NCI-H1105 (cell line): ENCODE measurements at places on chromosomes 3 and 15.
A peak's percentile ranks its signal among the peaks of the same experiment; 100 is the strongest.

GRCh38 chr3:5294356-5294755 lies 106.8 kb downstream of the EDEM1 start:
- no peak for DNase-seq

DNA sequence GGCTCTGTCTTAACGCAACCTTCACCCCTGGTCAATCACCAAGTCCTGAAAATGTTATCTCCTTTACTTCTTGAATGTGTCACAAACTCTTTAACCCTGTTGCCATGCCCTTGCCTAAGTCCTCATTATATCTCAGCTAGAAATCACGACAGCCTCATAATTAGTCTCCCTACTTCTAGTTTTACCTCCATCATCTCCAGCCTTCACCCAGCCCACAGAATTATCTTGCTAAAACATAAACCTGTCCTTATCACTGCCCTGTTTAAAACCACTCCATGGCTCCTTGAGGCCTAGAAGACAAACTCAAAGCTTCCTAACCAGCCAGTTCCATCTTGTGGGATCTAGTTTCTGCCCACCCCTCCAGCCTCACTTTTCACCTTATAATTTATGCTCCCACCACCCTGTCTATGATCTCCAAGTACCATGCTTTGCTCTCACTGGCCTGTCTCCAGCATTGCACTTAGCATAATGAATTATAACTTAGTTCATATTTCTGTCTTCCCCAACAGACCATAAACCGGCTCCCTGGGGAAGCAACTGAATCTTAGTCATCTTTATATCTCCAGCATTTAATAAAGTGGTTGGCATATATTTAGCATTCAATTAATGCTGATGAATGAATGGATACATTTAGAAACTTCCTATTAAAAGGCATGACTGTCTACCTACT lies 39.2 kb downstream of the GPR176 start:
- DNase-seq: no peak

- DNase-seq: no peak
Measured at GRCh38 chr3:171213178-171213577, 186.7 kb upstream of the SLC2A2 start.

DNA sequence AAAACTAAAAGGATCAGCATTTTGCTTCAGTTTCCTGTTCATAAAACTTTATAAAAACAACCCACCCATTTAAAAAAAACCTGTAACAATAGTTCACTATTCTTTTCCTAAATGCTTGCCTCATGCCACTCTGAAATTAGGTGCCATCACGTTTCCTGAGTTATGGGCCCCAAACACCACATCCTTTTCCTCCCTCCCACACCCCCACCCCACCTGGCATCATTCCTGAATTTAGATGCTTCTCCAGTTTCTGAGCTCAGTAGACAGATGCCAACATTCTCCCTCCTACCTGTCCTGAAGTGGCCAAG lies 11.9 kb upstream of the ARHGEF3 start:
- no peak for DNase-seq

GRCh38 chr15:71333839-71334238 lies 218.6 kb downstream of the THSD4 start:
- DNase-seq: no peak

GRCh38 chr3:69747511-69748258 lies 8.4 kb downstream of the MITF start:
- no peak for DNase-seq

- no peak for DNase-seq
Measured at GRCh38 chr15:39826975-39827374, 44.3 kb upstream of the FSIP1 start.

DNA sequence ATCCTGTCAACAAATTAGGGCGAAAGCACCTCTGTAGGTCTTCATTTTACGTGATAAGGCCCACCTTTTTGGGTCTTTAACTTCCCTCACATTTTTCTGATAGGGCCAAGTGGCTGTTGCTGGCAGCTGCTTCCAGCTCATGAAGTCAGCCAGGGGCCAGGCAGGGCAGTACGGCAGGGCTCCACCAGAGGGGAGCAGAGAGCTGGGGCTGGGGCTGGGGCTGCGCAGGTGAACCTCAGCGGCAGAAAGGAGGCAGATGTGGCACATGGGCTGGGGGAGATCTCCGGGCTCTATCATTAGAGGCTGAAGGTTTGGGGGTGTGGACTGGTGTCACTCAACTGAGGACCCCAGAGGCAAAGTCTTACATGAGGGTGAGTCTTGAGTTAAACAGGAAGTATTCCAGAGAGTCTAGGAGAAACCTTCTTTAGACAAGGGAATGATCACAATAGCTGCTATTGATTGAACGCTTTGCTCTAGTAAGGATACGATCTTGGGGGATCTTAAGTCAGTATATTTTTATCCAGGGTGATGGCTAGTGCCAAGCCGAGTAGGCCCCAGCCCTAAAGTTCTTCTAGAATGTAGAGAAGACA lies 62.8 kb upstream of the MEX3B start:
- no peak for DNase-seq

DNA sequence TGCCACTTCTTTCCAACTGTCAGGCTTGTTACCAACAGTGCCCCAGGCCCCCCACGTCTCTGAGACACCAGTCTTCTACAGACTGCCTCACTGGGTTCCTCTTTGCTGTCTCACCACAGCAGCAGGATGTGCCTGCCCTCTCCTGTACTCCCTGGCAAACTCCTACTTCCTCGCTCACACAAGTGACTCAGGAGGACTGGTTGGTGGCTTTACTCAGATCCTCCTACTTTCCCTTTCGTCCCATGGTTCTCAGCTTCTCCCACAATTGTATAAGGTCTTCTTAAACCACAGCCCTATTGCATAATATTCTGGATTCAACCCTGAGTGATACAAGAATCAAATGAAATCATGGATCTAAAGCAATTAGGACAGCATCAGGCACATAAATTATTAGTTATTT lies 246.6 kb upstream of the PROK2 start:
- no peak for DNase-seq

GRCh38 chr15:34241376-34242330 lies 16.8 kb downstream of the EMC4 start:
- DNase-seq: no peak

- DNase-seq: no peak
Measured at GRCh38 chr3:4551051-4551711, 58.0 kb downstream of the ITPR1 start.

GRCh38 chr3:9912294-9912935 lies 4.5 kb upstream of the IL17RC start:
- DNase-seq: no peak

DNA sequence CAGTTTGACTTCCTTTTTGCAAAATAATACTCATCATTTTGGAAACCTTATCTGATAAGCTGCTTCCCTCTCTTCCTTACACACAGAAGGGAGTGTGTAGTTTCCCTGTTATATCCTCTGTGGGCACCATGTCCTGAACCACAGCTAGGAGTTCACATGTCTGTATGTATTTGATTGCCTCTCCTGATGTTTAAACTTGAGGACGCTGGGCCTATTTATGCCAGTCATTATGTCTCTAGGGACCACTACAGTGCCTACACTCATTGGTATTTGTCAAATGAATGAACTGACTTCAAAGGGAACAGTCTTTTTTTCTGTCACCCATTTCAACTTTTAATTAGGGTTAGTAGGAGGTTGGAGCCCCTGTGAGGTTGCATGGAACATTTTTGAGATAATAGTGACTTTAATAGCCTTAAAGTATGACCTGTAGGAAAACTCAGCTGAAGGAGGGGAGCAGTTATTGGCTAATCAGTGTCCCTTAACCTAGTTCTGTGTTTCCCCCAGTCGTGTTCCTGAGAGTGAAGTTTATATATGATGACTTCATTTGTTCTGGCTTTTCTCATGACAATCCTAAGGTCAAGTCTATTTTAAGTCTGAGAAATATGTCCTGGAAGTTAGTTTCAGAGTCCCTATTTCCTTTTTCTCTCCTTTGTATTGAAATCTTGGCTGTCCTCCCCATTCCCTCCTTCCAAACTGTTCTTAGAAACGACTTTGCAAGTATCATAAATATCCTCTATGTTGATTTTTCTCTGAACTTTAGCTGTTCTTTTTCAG lies 28.9 kb downstream of the PDE8A start:
- DNase-seq: peak; percentile 0

DNA sequence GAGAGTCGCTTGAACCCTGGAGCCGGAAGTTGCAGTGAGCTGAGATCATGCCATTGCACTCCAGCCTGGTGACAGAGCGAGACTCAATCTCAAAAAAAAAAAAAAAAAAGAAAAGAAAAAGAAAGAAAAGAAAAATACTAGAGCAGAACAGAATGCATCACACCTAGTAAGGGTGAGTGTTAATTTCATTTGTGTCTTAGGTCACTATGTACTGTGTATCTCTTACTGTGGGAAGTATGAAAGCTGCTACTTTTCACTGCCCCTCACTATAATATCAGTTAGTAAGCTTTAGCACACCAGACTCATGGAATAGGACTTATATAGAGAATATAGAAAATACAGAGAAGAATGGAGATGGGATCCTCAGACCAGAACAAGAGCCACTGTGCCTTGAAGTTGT lies 45.9 kb upstream of the RASA2 start:
- DNase-seq: no peak

DNA sequence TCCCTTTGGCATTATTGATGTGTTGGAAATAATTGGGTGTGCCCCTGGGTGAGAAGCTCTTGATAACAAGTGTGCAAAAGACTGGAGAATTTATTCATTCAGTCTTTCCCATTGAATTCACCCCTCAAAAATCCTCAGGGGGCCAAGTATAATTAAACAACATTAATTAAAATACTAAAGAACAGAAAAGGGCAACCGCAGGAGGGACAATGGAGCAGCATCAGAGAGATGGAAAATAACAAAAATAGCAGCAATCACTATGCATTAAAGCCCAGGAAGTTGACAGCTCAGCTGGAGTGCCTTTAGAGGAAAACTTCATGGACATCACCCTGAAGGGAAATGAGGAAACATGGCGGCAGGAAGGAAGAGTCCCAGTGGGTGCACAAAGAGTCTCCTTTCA lies 227.6 kb downstream of the MINAR1 start:
- DNase-seq: no peak

DNA sequence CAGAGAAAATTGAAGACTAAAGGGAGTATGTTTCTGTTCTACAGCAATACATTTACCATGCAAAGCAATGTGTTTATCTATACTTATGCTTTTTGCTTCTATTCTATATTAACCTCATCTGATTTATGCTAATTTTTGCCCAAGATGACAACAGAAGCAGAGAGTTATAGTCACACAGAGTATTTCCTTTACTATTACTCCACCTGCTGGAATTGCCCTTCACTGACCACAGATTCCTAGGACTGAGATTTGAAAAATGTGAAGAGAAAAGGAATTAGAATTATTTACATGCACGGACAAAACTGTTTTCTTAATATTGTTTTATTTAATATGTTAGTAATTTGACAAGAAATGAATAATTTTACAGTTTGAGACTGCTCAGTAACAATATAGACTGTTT lies 745.6 kb downstream of the VGLL3 start:
- no peak for DNase-seq

- DNase-seq: no peak
Measured at GRCh38 chr3:155009217-155009616, 70.9 kb upstream of the MME start.

DNA sequence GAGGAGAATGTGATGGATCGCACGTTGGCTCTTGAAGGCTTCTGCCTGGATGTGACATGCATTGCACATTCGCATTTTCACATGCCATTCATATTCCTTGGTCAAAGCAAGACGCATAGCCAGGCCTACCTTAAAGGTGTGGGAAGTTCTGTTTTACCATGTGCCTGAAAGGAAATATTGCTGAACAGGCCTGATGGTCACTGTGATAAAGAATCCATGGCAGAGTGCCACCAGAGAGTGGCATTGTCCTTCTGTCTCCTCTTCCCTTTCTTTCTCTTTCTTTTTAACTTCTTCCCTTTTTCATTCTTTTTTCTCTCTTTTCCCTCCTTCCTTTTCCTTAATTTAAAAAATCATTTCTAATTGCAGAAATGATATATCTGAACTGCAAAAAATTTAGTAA lies 15.9 kb upstream of the MITF start:
- no peak for DNase-seq

DNA sequence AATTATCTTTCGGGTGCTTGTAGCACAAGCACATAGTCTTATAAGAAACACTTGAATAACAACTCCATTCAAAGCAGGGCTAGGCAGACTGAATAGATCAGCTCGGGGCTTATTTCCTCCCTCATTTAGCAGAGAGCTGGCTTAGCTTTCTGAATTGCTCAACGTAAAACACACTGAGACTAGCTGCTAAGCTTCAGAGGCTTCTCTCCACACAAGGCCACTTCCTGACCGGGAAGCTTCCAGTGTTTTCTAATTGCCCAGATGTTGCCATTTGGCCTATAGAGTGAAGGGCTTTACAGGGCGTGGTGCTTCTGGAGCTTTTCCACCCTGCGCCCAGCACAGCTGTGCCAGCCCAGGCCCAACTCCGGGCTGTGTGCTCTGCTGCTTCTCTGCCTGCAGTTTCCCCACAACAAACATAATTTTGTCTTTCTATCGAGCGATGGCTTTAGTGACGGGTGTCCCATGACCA lies 16.6 kb downstream of the FAM240A start:
- DNase-seq: no peak

GRCh38 chr15:75153565-75154276 lies 48.0 kb upstream of the C15orf39 start:
- DNase-seq: no peak

DNA sequence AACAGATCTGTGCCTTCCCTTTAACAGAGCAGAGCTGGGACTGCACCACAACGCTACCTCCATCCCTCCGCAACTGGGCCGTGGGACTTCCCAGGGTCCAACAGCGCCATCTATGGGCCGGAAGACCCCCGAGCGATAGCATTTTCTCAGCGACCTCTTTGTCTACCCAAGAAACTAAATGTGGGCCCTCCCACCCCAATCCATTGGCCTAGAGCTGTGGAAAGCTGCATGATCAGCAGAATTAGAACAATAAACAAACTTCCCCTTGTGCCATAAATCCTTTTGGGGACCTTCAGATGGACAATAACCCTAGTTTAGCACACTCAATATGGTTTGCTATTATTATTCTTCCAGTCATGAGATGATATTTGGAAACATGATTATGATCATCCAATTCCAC lies 74.8 kb upstream of the NTRK3 start:
- peak; percentile 31 for DNase-seq

DNA sequence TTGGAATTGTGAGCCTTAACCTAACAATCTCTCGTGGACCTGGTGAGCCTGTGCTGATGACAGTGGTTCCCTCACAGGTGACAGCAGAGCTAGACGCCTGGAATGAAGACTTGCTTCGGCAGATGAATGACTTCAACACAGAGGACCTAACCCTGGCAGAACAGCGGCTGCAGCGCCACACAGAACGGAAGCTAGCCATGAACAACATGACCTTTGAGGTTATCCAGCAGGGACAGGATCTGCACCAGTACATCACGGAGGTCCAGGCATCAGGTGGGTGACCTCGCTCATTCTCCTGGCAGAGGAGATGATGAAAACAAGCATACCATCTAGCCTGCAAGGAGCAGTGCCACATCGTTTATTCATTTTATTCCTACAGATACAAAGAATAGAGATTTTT lies 316.9 kb upstream of the UMPS start:
- DNase-seq: no peak

- no peak for DNase-seq
Measured at GRCh38 chr15:35491999-35492398, 54.0 kb downstream of the DPH6 start.

GRCh38 chr15:78308422-78309032 lies 9.1 kb upstream of the SKIC8 start:
- peak; percentile 65 for DNase-seq

- no peak for DNase-seq
Measured at GRCh38 chr3:192061426-192061825, 600.5 kb downstream of the PYDC2 start.

GRCh38 chr3:59777667-59778077 lies 727.8 kb upstream of the CFAP20DC start:
- no peak for DNase-seq
